ENCODE measurements at places on chromosomes 5 and 9.

GRCh38 chr5:150406103-150406722 lies 6.5 kb downstream of the CD74 start:
- no peak for DNase-seq

DNA sequence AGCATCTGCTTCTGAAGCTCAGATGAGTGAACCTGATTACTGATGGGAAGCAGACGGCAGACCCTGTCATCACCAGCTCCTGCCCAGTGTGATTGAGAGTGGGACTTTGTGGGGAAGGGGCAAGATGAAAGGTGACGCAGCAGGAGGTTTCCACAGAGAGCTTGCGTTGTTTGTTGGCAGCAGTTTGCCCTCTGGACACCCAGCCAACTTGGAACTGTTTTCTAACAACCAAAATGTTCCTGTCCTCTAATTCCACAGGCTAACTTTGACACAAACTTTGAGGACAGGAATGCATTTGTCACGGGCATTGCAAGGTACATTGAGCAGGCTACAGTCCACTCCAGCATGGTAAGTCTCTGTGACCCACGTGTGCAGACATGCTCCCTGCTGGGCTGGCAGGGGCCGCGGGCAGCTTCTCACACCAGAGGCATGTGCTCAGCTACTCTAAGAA lies 20.9 kb downstream of the CYFIP2 start:
- no peak for DNase-seq

GRCh38 chr5:34490506-34491250 lies 165.4 kb upstream of the RAI14 start:
- no peak for DNase-seq

DNA sequence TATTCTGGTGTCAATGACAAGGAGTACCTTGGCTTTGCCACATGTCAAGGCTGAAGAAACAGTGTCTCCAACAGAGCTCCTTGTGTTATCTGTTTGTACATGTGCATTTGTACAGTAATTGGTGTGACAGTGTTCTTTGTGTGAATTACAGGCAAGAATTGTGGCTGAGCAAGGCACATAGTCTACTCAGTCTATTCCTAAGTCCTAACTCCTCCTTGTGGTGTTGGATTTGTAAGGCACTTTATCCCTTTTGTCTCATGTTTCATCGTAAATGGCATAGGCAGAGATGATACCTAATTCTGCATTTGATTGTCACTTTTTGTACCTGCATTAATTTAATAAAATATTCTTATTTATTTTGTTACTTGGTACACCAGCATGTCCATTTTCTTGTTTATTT lies 19.8 kb downstream of the CD274 start:
- DNase-seq = no peak

DNA sequence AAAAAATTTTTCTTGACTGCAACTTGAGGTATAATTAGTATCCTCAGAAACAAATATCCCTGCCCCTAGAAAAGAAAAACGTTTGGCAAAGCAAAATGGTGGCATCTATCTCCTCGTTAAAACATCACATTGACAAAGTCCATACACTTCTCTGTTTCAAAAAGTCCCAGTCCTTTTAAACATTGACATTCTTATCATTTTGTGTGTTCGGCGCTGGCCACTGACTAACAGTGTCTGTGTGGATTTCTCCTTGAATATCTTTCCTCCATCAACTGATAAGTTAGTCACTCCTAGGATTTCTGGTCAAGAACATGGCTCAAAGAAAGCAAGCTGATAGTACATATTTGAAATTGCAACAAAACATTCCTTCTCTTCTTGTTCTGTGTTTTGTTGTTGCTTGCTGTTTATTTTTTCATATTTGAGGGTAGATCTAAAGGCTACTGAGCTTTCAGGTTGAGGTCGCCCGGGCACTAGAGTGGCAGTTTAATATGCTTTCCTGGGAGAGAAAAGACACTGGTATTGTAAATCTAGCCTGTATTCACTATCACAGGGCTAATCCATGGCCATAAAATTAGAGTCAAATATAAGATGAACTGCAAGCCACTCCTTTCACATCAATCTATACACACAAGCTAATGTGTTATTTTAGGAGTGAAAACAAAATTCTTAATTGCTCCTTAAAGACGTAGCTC lies 8.5 kb upstream of the PPIC start:
- DNase-seq = no peak
